AG08396 (cell line): ENCODE measurements at places on chromosomes 2 and 18.

GRCh38 chr2:31414601-31415241, at the start of gene XDH:
TSS of gene XDH (minus strand) at chr2:31414742. CDS start at chr2:31414666, 76 bp downstream.
- DNase-seq: no peak

DNA sequence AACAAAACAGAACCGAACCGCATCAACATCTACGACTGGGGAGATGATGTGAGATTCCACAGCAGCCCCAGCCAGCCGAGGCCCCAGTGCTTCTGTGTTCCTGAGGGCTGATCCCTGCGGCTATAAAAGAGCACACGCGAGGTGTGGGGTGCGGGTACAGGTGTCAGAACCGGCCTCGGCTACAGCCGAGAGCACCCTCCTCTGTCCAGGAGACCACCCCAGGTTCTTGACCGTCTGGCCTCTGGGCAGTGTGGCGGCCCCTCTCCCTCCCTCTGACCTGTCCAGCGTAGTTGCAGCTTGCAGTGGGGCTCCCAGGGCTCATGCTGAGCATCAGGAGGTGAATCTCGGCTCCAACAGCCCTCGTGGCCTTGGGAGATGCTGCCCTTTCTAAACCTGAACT, 23.7 kb downstream of the RTP5 start:
- DNase-seq: no peak

- DNase-seq: no peak
These were observed 87.9 kb downstream of the OSBPL6 start for GRCh38 chr2:178282075-178282815.

- no peak for DNase-seq
These were observed 43.0 kb downstream of the WIPF1 start for GRCh38 chr2:174554529-174555150.

DNA sequence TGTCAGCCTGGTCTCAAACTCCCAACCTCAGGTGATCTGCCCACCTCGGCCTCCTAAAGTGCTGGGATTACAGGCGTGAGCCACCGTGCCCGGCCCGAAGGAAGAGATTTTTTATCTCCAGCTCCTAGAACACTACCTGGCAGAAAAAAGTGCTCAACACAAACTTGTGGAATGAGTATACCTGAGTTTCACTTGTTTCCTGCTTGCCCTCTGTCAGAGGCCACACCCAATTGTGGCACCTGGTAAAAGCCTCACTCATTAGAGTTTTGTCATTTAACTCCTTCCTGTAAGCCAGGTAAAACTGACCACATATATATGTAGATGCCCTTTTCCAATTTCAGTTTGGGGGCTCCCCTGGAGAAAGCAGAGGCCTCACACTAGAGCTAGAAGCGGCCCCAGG, 42.2 kb upstream of the RTN4 start:
- DNase-seq: no peak

GRCh38 chr18:77207540-77207939, 42.1 kb upstream of the GALR1 start:
- peak; percentile 79 for DNase-seq
